ENCODE measurements at places on chromosomes 13 and 19. TPM values are rescaled to one million over a fixed set of nuclear protein-coding genes. Genes with fewer than 3 reads are reported as not detected.
A peak's percentile ranks its signal among the peaks of the same experiment; 100 is the strongest.

DNA sequence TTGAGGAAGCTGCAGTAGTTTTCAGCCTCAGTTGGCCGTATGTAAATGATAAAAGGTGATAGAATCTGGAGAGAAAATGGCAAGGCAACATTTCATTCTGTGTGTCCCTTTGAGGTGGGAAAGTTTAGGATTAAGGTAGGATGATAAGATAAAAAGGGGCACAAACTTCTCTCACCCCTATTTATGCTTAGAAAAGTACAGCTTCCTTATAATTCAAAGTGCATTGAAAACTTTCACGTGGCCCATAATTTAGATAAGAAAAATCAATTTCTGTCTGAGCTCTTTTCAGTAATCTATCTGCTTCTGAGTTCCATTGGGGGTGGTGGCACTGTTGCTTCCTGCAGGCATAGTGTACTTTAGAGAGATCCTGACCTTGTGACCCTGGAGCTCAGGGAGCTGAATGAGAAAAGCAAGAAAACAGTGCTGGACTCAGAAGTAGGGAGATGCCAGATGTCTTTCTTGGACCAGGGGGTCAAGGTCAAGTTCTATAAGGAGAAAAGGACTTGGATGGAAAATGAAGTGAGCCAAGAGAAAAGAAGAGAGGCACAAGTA, 187.3 kb downstream of the NDFIP2 start:
- no peak overlapping the region for H3K27ac ChIP-seq
- peaks cover 12% of the 10 kb centered on the region for H3K4me1 ChIP-seq
- no peak overlapping the region for H3K4me3 ChIP-seq
- no peaks in the 10 kb centered on the region for H3K27me3 ChIP-seq

DNA sequence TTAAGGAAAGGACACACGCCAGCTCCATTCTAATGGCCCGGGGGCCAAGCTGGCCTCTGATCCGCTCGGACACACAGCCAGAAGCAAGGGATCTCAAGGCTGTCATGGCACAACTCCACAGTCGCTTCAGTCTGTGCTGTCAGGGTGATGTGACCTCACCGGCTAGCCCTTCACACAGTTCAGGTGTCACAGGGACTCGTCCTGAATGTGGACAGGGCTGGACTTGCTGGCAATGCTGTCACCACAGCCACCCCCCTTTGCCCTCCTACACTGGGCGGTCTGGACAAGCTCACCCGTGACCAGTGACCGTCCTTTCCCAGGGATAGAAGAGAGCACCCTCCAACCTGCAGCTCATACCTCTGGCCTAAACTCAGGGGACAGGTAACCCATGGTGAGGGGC, 15.2 kb downstream of the SUGP1 start:
- no peak overlapping the region for H3K4me3 ChIP-seq
- DNase-seq = no peak
- H3K4me1 ChIP-seq = no peaks in the 10 kb centered on the region
- no peaks in the 10 kb centered on the region for H3K27me3 ChIP-seq

DNA sequence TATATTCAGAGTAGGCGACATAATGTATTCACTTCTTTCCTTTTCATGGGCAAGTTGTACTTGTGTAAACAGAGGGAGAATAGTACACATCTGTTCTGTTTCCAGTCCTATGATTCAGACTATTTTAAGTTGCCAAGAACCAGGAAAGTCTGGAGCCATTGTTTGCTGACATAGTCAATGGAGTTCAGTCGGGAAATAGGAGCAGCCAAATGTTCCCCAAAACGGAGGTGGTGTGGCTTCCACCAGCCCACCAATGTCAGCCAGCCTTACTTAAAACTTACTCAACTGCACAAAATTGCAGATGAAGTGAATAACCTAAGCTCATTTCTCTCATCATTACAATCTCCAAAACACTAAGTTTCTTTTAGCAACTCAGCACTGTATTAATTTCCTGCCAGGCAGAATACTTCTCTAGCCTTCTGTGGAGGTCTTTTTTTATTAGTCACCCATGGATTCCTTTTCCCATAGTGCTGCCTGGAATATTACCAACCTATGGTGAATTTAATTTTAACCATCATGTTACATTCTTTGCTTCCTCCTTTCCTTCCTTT, 22.3 kb upstream of the CSNK1A1L start:
- no peak for DNase-seq
- H3K36me3 ChIP-seq = no peaks in the 10 kb centered on the region
- no peak overlapping the region for H3K4me3 ChIP-seq
- no peak overlapping the region for H3K27ac ChIP-seq
- no peaks in the 10 kb centered on the region for H3K27me3 ChIP-seq
- no peaks in the 10 kb centered on the region for H3K4me1 ChIP-seq

- no peak overlapping the region for H3K4me3 ChIP-seq
- no peaks in the 10 kb centered on the region for H3K4me1 ChIP-seq
- H3K27ac ChIP-seq = no peak overlapping the region
- no peak for DNase-seq
- no peaks in the 10 kb centered on the region for H3K27me3 ChIP-seq
- H3K36me3 ChIP-seq = no peaks in the 10 kb centered on the region
Observed at GRCh38 chr19:13619203-13619632, 112.9 kb upstream of the CACNA1A start.

DNA sequence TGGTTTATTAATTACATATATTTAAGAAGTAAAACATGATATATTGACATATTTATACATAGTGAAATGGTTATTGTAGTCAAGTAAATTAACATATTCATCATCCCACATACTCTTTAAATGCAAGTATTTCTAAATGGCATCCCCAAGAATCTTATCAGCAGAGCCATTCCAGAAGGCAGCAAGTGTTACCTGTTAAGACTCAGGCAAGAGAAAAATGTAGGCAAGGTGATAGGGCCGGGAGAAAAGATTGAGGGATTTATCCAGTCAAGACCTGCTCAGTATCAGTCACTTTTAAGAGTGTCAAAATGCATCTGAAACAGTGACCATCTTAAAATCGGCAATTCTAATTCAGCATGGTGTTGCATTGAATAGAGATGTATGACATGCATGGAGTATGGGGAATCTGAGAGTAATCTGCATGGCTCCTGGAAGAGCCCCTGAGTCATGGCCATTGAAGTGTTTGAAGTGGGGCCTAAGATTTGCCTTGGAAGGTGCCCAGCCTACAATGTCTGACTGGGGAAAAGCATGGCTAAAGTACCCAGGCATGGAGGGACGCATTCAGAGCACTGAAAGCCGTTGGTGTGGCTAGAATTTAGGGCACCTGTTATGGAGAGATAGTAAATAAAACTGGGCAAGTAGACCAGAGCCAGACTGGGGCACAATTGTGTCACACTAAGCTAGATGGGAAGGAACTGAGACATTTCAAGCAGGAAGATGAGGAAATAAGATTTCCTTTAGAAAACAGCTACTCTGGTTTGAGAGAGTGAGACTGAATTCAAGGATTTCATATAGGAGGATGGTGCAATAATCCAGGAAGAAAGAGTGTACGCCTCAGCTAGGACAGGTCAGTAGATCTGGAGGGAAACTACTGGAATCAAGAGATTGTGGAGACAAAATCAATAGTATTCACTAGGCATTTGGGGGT, 25.0 kb upstream of the C1QTNF9B start:
- no peaks in the 10 kb centered on the region for H3K4me1 ChIP-seq
- no peak overlapping the region for H3K4me3 ChIP-seq
- H3K27ac ChIP-seq = no peak overlapping the region

DNA sequence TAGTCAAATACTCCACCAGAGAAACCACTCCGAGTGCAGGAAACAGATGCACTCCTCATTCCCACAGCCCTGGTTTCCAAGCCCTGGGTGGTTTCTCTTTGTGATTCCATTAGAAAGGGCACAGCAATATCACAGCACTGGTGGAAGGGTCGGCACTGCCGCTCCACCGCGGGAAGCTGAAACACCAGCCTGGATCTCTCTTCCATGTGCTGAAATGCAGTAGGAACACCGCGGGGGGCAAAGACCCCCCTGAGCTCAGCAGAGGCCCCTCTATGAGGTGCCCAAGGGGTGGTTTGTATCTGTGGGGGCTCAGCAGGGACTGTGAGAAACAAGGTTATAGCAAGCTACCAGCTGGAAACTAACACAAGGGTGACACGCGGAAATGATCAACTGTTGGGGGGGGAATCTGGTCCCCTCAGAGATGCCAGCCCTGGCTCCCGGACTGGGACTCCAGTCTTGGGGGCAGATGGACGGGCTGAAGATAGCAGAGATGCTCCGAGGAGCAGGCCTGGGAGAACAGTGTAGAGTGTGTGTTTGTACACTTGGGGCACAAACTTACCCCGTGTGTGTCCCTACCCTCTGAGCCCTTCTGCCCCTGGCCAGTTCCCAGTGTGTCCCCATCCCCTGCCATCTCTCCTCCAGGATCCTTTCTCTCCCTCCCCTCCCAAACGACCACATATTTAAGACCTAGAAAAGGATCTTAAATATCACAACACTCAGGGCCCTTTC, 1.8 kb downstream of the ZFR2 start:
- no peaks in the 10 kb centered on the region for H3K36me3 ChIP-seq
- H3K27ac ChIP-seq = no peak overlapping the region
- H3K4me3 ChIP-seq = no peak overlapping the region
- H3K4me1 ChIP-seq = no peaks in the 10 kb centered on the region

DNA sequence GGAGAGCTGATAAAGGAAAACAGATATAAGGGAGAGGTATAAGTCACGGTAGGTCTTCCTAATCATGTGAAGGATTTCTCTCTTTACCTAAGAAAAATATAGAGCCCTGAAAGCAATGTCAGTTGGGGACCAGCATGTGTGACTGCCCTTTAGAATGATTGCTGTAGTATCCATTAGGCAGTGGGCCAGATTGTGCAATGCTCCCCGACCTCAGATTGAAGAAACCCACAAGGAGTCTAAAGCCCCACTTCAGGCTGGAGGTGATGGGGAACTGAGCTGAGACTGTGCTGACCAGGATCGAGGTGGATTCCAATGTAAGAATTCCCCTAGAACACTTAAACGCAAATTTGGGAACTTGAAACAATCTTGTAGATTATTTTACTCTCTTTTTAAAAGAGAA, 614.4 kb downstream of the LIG4 start:
- H3K27me3 ChIP-seq = no peaks in the 10 kb centered on the region
- H3K4me1 ChIP-seq = no peaks in the 10 kb centered on the region
- H3K36me3 ChIP-seq = no peaks in the 10 kb centered on the region
- no peak overlapping the region for H3K27ac ChIP-seq
- H3K4me3 ChIP-seq = no peak overlapping the region

DNA sequence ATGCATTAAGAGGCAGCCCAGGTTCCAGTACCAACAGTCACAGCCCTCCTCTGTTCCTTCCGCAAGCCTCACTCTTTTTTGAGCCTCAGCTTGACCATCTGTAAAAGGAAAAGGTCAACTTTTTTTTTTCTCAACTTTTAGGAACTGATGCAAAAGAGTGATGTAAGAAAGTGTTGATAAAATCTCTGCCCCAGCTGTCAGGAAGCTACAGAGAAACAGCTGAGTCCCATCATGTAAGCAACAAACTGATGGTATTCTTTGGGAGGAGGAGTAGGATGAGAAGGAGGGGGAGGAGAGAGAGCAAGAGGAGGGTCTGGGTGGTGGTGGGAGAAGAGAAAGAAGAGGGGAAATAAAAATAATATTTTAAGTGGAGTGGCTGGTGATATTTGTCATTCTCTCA, 233.9 kb upstream of the TSHZ3 start:
- H3K4me3 ChIP-seq = no peak overlapping the region
- H3K36me3 ChIP-seq = no peaks in the 10 kb centered on the region
- H3K27ac ChIP-seq = no peak overlapping the region
- H3K27me3 ChIP-seq = no peaks in the 10 kb centered on the region
- DNase-seq = no peak

GRCh38 chr13:66323745-66324347, 906.3 kb downstream of the PCDH9 start:
- H3K36me3 ChIP-seq = no peaks in the 10 kb centered on the region
- no peak for DNase-seq
- H3K4me1 ChIP-seq = no peaks in the 10 kb centered on the region
- no peaks in the 10 kb centered on the region for H3K27me3 ChIP-seq
- no peak overlapping the region for H3K27ac ChIP-seq

DNA sequence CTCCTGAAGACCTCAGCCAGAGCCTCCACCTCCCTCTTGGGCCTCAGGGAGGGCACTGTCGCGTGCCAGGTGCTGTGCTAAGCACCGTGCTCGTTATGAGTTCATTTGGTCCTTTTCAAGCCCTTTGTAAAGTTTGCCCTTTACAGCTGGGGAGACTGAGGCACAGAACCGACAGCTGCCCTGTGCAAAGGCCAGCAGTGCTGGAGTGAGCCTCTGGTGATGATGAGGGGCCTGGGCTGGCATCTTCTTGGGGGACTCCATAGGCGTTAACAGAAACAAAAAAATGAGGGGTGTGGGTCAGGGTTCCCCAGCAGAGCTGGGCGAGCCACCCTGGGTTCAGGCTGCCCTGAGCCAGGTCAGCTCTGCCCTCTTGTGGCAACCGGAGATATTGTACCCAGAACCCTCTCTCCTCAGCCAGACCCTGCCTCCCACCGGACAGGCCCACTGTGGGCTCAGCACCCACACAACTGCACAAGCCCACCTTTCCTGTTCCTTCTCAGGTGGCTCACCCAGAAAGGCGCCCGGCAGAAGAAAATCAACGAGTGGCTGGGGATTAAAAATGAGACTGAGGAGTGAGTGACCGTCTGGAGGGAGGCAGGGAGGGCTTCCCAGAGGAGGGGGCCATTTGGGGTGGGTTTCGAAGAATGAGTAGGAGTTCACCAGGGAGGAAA, 5.5 kb upstream of the IFI30 start:
- H3K27ac ChIP-seq = no peak overlapping the region
- no peak overlapping the region for H3K4me3 ChIP-seq
- no peaks in the 10 kb centered on the region for H3K27me3 ChIP-seq
- no peak for DNase-seq
- peaks cover 7% of the 10 kb centered on the region for H3K4me1 ChIP-seq

DNA sequence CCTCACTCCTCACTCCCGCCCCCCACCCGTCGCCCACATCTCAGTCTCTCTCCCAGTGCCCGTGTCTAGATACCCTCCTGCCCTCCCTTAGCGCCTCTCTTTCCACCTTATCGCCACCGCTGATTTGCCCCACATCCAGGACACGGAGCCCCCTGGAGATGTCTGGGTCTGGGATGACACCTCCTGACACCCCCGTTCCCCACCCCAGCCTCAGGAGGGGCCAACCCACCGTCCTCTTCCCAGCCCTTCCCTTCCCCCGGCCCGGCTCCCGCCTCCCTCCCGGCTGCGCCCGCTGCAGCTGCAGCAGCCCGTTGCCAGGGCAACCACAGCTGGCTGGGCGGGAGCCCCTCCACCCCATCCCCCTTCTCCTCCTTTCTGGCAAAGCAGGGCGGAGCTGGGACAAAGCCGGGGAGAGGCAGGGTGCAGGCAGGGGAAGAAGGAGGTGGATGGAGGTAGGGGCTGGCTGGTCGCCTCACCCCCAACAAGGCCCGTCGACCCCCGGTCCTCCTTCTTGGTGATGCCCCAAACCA, 13.5 kb downstream of the DPF1 start:
- no peak overlapping the region for H3K27ac ChIP-seq
- peak; percentile 89 for DNase-seq
- no peaks in the 10 kb centered on the region for H3K27me3 ChIP-seq
- H3K4me1 ChIP-seq = peaks cover 2% of the 10 kb centered on the region

Gene SMIM24
- total RNA-seq = 0.66 TPM

Gene ZNF837
- 2.7 TPM for total RNA-seq

Gene ELSPBP1
- total RNA-seq = not detected

Gene ERICH4
- total RNA-seq = not detected

Gene CRB3
- 1.4 TPM for total RNA-seq

Gene FUZ
- total RNA-seq = 33.4 TPM

Gene EDDM13
- total RNA-seq = not detected

Gene RHPN2
- 1.3 TPM for total RNA-seq

All from ovary (tissue), 10 donors.